ENCODE measurements at places on chromosomes 4 and X.
A peak's percentile ranks its signal among the peaks of the same experiment; 100 is the strongest.

GRCh38 chrX:5632061-5632614, 596.5 kb downstream of the NLGN4X start:
- DNase-seq = no peak

DNA sequence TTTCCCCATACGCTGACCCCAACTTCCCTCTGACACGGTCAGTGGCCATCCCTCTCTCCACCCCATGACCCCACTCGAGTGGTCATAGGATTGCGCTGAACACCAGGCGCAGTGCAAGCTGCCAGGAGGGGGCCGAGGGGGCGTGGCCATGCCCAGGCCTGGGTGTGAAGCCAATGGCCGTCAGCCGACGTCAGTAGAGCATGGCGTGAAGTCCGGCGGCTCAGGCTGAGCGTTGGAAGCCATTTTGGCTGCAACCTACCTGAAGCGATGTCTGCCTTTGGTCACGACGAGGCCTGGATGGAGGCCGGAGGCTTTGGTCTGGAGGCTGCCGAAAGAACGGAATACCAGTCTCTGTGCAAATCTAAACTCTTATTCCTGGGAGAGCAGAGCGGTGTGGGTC, at the start of gene RAB41:
Gene RAB41, plus strand, starts transcription at position 222 of the 400 bp plus-strand sequence. Its CDS starts 46 bp downstream, at position 268.
- DNase-seq = no peak

DNA sequence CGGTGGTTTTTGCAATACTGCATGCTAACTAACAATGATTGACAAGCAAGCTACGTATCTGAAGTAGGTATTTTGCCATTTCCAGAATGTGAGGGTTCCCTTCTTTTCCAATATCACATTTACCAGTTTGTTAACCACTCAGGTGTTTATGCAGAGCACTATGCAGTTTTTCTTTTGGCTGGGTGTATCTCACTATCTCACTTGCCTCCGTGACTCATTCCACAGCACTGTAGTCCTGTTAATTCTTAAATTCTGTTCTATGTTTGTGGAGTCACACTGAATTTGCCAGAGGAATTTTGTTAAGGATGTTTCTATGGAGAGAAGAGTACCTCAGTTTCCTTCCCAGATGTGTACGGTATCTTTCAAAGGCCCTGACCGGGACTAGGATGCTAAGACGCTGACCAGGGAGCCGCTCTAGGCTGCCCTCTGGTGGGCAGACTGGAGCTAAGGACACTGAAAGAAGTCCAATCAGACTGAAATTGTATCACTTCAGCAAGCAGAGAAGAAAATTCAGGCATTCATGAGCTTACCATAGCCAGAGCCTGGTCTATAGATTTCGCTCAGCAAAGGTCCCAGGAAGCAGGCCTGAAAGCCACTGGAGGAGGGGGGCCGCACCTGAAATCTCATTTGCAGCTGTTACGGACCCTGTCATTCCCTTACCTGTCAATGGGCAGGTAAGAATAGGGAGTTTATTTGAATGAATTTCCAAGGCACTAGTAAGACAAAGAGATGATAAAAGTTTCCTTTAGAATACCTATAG, 388.4 kb upstream of the SPOCK3 start:
- peak; percentile 71 for DNase-seq

GRCh38 chr4:102792361-102792936, 31.7 kb upstream of the MANBA start:
- DNase-seq = no peak

GRCh38 chrX:115449742-115450141, 111.2 kb upstream of the PLS3 start:
- DNase-seq = no peak

DNA sequence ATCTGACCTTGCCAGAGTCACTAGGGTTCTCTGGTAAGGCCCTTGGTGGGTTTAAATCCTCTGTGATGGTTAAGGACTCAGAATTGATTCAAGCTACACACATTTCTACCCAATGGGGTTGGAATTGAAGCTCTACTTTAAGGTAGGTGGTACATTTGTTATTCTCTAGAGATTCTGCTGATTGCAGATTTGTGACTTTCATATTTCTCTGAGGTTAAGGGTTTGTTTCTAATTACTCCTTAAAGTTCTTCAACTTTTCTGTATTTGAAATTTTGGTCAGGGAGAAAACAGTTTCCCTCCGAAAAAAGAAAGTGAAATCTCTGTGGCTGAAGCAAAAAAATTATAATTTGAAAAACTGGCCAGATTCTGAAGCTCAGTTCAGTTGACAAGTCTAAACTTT, 25.8 kb upstream of the USP46 start:
- no peak for DNase-seq

DNA sequence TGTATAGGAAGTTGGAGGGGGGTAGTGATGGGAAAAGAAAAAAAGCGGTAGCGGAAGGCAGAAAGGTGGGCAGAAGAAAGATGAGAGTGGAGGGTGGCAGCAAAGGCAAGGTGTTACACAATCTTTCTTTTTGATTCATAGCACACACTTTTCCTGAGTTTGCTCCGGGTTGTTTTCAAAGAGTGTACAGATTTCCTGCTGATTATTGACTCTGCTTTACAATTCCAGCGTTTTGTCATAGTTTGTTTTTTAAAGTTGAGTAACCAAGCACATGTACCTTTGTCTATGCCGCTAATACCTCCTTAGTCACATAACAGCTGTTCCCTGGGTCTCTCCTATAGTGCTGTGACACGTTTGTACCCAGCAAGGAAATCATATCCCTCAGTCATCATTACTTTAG, 50.3 kb downstream of the AGA start:
- no peak for DNase-seq
